Subcutaneous preadipocyte (primary cell): ENCODE measurements at places on chromosomes 6 and 20. TPM values are rescaled to one million over a fixed set of nuclear protein-coding genes. Genes with fewer than 3 reads are reported as not detected.

Gene WFDC6
- total RNA-seq = not detected in 2 replicates

Gene LAMP5
- total RNA-seq = under 0.01 TPM in 1 of 2 replicates, not detected in the other

Gene BPIFA1
- total RNA-seq = not detected in 2 replicates

Gene PRICKLE4
- total RNA-seq = 1.8 TPM in 1 of 2 replicates, not detected in the other
